ENCODE measurements at places on chromosomes 3 and 15.

DNA sequence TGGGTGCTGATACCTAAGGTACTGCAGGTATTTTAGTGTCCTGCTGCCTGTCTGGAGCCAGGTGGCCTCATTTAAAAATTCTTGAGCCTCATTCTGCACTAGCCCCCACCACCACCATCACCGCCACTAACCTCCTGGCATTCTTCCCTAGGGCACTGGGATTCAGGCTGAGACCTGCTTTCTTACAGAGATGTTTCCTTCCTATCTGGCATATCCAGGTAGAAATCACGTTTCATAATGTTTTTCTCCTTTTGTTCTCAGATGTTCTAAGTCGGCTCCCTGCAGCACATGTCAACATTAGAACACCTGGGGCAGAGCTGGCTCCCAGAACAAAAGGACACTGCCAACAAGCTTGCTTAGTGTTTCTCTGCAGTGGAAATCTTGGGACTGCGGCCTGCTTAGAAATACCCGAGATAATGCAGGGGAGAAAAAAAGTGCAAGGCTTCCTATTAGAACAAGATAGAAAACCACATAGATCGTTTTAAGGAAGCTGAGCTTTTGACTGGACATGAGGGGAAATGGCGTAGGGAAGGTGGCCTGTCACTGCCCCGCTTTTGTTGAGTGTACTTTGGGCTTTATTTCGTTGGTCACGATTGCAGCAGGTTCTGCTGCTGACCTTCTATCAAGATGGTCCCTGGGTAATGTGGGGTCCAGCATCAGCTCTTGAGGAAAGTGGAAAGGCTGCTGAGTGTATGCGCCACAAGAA lies 59.6 kb upstream of the PPARG start:
- no peak for DNase-seq

GRCh38 chr15:57736591-57736990 lies 30.1 kb downstream of the POLR2M start:
- no peak for DNase-seq

- DNase-seq: no peak
These were observed at the start of gene ATP8B4 for GRCh38 chr15:50119063-50120040. TSS of gene ATP8B4 (minus strand) at chr15:50119233. CDS start at chr15:50106966, 12,267 bp downstream.

DNA sequence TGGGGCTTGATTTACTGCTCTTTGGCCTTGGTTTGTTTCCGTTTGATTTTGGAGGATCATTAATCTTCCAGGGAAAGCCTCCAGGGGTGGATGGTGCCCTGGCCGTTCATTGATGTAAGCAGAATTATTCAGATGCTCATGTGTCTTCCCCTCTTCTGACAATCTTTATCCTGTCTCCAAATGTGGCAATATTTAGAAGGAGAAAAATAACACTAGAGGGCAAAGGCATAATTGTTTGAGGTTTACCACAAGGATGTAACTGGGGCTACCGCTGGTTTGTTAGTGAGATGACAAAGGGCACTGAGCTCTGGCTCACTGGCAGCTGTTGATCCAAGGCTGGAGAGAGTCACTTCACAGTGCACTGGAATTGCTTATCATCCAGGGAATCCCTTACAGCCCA lies 18.2 kb upstream of the PLCL2 start:
- DNase-seq: no peak

GRCh38 chr3:37861620-37862041 lies at the start of gene CTDSPL:
TSS of gene CTDSPL (plus strand) at chr3:37861880. CDS start at chr3:37862200, 320 bp downstream.
- DNase-seq: no peak

- DNase-seq: no peak
These were observed 60.5 kb upstream of the KLF13 start for GRCh38 chr15:31265871-31266711.

- DNase-seq: no peak
These were observed 28.3 kb downstream of the STARD5 start for GRCh38 chr15:81295486-81296121.

DNA sequence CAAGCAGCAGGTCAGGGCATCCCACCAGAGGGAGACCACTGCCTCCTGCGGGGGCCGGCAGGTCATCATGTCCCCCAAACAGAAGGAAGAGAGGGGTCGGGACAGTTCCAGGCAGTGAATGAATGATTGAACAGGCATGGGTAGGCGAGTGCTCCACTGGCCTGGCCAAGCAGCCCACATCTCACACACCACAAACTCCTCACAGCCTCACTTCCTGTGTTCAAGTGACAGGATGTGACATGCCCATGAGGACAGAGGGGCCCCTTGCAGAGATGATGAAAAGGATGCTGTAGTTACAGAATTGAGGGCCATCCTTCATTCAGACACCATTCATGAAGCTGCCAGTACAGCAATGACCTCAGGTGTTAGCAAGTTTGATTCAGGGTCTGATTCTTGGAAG lies 3.7 kb downstream of the IQSEC1 start:
- DNase-seq: peak; percentile 40

- no peak for DNase-seq
These were observed 1448.4 kb upstream of the ALCAM start for GRCh38 chr3:103918336-103918735.

Data from kidney capillary endothelial cell (primary cell).